CD4-positive, alpha-beta T cell treated with Interleukin-1 beta for 1 hour (primary cell): ENCODE measurements at places on chromosomes 12 and 14.

DNA sequence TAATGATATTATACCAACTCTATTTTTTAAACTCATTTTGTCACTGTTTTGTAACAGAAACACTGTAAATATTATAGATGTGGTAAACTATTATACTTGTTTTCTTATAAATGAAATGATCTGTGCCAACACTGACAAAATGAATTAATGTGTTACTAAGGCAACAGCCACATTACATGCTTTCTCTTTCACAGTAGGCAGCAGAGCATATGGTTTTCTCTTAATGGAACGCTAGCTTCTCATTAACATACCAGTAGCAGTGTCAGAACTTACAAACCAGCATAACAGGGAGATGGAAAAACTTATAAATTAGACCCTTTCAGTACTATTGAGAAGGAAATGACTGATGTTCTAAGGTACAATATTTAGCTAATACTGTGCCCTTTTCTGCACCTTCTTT is 398.8 kb downstream of the PRKD1 start:
- DNase-seq, result no peak

- no peak for DNase-seq
Observed at GRCh38 chr12:106070611-106071010, 68.1 kb downstream of the NUAK1 start.

DNA sequence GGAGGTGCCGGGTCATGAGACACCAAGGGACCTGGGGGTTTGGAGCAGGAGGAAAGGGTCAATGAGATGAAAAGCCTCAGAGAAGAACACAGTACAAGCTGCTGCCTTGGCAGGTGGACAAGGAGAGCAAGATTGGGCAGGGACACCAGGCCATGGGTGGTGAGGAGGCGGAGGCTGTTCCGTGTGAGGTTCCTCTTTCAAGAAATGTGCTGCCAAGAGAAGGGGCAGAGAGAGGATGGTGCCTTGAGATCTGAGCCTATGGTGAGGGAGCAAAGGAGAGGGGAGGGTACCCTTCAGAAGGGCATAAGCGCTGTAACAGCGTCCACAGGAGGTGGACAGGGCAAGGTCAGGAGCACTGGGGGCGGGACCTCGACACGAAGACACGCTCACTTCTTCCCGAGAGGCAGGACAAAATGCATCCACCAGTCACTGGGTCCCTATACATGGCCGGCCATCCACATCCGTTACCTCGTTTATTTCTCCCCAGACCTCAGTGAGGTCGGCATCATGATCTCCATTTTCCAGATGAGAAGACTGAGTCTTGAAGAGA is 100.2 kb downstream of the B4GALNT3 start:
- DNase-seq, result no peak

- DNase-seq, result no peak
Observed at GRCh38 chr12:25296381-25296780, 45.7 kb upstream of the KRAS start.

DNA sequence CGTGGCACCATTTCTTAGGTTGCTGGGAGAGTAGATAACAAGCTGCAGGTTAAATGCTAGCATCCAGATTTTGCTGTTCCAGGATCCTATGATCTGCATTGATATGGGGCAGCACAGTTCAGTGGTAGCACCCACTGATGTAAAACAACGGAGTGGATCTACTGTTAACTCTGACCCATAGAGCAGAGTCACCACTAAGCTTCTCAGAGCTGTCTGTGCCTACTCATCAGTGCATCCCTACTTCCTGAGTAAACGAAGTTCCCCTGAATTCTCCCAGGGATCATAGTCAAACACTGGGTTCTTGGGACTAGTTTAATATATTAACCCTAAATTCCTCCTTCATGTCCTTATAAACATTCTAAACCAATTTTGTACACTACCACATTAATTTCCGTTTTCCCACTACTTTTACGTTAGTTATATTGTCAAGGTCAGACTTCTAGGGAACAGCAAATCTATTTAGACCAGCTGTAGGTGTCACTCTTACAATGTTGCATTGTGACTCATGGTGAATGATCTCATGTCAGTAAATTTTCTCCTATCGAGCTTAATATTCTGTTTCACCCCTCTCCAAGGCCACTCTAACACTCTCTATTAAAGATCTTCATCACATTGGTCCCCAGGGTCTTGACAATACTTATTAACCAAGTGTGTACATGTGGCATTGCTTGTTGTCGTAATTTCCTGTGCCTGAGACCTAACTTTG is 10.3 kb downstream of the RERGL start:
- DNase-seq, result no peak

DNA sequence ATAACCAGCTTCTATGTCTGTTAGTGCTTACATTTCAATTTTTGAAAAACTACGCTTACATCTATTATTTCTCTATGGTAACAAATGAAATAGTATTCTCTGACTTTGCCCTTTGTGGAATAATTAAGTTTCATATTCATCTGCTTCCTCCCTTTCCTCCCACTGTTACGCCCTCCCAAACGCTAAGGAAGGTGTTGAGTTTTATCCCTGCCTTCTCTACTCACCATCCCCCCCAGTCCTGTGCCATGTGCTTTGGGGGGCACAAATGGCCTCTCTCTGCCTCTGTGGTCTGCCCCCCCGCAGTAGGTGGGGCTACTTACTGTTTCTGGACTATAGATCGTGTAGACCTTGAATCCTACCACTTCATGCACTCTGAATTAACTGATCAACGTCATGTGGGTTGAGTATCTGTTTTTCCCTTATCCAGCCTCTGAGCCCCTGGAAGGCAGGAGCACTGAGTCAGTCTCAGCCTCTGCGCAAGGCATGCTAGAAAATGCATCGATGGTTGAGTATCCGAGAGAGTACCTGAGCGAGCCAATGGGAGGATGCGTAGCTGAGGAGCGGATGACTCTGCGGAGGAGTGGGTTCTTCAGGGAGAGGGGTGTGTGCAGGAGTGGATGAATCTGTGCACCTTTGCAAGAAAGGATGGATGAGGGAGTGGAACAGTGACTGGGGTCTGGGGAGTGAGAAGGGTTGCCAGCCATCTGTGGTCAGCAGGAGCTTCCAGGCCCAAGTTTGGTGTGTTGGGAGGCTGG is 114.5 kb upstream of the RTL1 start:
- no peak for DNase-seq
